HTR-8/SVneo (cell line): ENCODE measurements at places on chromosomes 5 and 9.
A peak's percentile ranks its signal among the peaks of the same experiment; 100 is the strongest.

- DNase-seq: no peak
Measured at GRCh38 chr5:23742701-23743100, 235.3 kb downstream of the PRDM9 start.

DNA sequence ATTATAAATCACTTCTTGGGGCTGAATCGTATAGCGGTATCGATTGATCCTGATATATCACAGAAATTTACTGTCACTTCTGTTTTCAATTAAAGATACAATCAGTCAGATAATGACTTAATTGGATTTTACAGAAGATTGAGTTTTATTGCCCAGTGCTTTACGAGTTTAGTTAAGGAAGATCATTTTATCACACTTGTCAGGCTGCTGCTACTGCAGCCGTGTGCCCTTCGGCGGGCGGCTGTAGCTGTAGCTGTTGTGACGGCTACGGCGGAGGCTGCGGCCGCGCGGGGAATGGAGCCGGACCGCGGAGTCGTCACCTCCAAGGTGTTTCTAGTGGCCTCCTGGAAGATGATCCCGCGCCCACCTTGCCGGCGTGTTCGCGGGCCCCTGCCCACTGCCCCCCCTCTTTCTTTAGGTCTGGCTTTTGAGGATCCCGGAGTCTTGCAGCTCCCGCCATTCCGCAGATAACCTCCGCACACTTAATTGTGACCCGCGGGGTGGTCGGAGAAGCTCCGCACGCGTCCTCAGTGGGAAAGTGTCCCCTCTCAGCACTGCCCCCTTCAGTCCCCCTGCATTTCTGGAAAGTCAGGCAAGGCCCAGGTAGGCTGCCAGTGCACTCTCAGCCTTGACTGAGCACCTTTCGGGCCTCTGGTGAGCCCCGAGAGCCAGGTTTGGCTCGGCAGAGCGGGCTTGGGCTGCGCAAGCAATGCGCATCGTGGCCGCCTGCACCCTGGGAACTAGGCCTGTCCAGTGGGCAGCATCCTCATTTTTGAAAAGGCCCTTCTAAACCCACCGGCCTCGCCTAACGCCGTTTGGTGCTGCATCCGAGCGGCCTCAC, 6.9 kb upstream of the DMRT3 start:
- DNase-seq: no peak

DNA sequence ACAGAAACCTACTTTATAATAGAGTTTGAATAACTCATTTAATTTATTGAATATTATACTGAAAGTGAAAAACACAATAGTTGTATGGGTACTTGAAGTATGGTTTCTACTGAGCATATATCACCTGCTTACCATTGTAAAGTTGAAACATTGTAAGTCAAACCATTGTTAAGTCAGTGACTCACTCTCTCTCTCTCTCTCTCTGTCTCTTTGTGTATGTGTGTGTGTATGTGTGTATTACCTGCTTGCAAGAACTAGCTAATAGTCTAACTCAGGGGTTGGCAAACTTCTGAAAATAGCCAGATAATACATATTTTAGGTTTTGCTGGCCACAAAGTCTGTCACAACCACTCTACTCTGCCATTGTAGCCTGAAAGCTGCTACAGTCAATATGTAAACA, 564.3 kb upstream of the ZNF608 start:
- DNase-seq: no peak

DNA sequence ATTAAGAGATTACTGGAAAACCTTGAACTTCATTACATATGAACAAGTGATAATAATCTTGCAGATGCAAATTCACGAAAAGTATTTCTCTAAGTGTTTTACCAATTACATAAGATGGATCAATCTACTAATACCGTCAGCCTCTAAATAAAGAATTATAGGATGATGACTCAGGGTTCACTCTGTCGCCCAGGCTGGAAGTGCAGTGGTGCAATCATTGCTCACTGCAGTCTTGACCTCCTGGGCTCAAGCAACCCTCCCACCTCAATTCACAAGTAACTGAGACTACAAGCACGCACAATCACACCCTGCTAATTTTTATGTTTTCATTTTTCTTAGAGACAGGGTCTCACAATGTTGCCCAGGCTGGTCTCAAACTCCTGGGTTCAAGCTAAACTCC, 56.1 kb downstream of the CHD1 start:
- DNase-seq: no peak

GRCh38 chr5:83077662-83078261, 415 bp downstream of the XRCC4 start:
- DNase-seq: peak; percentile 2

DNA sequence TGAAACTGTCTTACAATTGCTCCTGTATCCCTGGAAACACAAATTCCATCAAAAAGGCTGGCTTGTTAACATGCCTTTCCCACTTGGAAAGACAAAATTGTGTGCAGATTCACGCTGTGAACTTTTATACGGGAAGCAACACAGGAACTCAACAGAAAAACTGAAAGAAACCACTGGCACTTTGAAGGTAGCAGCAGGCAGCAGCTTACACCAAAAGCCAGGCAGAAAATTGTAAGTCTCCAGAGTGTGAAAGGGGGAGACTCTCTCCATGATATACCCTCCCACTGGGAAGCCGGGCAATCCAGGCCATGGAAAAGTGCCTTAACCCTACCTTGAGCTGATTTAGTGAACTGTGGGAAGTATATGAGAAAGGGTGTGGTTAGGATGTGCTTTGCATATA, 943.7 kb downstream of the CDH18 start:
- DNase-seq: no peak

DNA sequence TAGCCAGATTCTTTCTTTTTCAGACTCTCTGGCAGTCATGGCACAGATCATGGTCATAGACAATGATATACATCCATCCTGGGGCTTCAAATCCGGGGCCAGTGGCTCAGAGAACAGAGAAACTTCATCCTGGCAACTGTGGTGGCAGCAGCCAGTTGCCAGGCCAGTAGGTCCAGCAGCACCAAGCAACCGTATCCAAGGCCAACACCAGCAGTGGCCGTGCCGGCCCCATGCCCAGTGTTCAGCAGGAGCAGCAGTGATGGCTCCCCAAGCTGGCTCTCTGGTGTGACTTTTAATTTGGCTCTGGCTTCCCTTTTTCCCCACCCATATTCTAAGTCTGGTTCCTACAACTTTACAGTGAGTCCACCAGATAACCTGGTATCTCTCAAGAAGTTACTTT, 300.5 kb downstream of the DEPDC1B start:
- no peak for DNase-seq

DNA sequence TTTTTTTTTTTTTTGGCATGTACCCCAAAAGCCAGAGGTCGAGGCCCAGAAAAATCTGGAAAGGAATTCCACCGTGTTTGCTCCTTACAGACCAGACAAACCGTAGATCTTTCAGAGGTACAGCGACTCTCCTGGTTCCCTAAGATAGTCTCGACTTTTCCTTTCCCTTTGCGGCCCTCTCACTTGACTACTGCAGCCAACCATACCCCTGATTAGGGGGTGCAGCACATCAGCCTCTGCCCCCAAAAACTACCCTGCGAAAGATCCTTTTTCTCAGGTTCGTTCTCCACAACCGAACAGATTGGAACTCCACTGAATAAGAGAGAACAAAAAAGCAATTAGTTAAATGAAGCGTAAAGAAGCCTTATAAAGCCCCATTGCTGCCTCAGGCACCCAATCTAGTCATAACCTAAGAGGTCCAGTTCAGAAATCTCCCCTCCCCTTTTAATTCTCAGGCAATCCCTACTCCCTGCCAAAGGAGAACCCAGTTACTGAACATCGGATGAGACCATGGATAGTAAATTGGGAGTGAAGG, 379 bp upstream of the TICAM2 start:
- no peak for DNase-seq

DNA sequence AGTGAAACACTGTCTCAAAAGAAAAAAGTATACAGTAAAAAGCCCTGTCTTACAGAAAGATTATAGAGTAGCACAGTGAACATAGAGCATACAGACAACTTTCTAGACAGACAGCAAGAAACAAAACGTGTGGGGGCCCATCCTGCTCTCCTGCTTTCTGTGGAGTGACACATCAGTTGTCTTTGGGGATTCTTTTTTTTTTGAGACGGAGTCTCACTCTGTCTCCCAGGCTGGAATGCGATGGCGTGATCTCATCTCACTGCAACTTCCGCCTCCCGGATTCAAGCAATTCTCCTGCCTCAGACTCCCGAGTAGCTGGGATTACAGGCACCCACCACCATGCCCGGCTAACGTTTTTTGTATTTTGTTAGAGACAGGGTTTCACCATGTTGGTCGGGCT, 14.9 kb downstream of the CDHR2 start:
- DNase-seq: no peak

- DNase-seq: no peak
Measured at GRCh38 chr9:134617246-134617645, 24.4 kb upstream of the COL5A1 start.

GRCh38 chr5:72478684-72479083, 28.5 kb downstream of the ZNF366 start:
- no peak for DNase-seq
